ENCODE measurements at places on chromosomes 13 and 19.

- no peak for DNase-seq
Observed at GRCh38 chr19:17505223-17505622, 6.2 kb upstream of the PGLS start.

DNA sequence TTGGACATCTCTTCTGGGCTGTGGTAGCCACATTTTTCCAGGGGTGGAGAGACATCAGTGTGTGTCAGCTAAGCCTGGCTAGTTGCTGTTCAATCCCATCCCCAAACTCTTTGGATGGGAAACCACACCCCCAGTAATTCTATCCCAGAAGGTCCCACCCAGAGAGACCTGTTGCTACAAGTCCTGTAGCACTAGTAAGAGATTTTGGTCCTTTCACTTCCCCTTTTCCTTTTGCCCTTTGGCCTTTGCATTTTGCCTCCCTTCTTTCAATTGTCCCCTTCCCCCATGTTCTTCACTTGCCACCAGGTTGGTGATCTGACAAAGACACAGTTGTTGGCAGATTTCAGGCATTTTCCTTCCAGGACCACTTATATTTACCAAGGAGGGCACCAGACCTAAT lies 3.8 kb downstream of the CBY2 start:
- DNase-seq: no peak

GRCh38 chr19:3687774-3688706 lies 12.2 kb downstream of the PIP5K1C start:
- DNase-seq: peak; percentile 49

DNA sequence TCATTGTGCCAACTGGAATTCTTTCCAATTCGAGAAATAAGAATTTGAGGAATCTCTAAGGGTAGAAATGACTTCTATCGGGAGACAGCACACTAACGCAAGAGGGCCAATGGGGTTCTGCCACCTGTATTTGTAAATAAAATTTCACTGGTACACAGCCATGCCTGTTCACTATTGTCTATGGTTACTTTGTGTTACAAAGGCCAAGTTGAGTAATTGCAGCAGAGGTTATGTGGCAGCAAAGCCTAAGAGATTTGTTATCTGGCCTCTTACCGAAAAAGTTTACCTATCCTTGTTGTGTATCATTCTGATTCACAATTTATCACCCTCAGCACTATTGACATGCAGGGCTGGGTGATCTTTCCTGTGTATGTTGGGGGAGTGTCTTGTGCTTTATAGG lies 278.0 kb downstream of the KLF5 start:
- no peak for DNase-seq

Data from CD4-positive, alpha-beta T cell treated with Interleukin-6 at 100 ng/mL for 8 hours (primary cell).